ENCODE measurements at places on chromosomes 2 and 18.

GRCh38 chr2:191976436-191976835 is 129.5 kb upstream of the CAVIN2 start:
- DNase-seq: no peak

DNA sequence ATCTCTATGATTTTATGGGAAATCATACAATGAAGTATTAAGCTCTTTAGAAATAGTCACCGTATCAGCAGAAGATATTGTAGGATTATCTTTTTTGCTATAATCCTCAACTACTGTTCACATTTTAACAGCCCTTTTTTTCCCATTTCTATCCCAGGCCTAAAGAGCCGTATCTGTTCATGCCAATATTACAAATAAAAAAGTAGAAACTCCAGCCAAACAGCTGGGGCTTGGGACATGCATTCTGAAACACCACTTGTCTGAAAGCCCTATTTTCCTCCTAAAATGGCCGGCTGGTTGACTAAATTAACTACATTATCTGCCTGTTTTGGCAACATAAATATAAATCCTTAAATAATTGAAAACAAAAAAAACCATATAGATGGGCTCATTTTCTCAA is 477.8 kb downstream of the CDH2 start:
- no peak for DNase-seq

GRCh38 chr18:47996091-47996541 is 65.7 kb upstream of the SMAD2 start:
- no peak for DNase-seq

DNA sequence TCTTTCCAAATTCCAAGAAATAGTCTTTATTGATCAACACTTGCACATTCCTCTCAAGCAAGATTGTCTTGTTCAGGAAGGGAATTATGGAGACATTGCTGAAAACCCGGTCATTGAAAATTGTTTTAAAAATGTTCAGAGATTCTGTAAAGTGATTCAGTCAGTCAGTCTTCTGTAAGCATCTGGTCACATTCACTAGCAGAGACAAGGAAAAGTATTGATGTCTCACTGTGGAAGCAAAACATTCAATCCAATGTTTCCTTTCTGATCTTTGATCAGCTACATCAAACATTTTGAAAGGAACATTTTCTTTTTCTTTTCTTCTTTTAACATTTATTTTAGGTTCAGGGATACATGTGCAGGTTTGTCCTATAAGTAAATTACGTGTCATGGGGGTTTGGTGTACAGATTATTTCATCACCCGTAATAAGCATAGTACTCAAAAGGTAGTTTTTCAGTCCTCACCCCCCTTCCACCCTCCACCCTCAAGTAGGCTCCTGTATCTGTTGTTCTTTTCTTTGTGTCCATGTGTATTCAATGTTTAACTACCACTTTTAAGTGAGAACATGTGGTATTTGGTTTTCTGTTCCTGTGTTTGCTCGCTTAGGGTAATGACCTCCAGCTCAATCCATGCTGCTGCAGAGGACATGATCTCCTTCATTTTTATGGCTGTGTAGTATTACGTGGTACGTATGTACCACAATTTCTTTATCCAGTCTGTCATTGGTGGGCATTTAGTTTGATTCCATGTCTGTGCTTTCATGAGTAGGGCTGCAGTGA is 61.2 kb downstream of the CTNNA2 start:
- DNase-seq: no peak

DNA sequence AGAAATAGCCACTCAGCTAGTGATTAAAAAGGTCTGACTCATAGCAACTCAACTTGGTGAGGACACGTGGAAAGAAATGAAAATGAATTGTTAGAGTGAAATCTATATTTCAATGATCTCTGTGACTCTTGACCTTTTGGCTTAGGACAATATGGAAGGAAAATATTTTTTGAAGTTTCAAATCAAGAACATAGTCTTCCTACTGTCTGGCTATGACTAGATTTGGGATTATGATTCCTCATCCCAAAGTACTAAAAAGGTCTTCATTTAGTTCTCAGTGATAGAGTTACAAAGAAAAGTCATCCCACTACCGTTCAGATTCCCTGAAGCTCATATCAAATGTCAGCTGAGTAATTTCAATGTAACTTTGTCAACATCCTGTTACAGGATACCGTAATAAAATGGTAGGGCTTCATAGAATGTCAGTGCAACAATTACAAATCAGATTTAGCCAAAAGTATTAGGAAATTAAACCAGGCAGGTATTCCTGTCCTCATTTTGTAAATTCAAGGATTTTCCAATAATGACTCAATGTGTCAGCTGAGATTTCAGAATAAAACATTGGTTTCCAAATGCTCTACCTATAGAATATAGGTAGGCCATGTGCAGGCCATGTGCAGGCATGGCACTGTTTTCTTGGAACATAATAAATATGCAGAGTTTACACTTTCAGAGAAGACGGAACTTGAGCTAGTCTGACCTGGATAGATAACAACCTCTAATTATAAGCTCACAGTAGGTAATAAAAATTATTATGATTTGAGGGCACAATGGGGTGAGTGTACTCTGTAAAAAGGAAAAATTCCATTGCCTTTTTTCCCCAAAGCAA is 36.0 kb downstream of the ANKRD29 start:
- DNase-seq: no peak

- DNase-seq: no peak
Observed at GRCh38 chr18:9362869-9363268, 28.3 kb downstream of the TWSG1 start.

DNA sequence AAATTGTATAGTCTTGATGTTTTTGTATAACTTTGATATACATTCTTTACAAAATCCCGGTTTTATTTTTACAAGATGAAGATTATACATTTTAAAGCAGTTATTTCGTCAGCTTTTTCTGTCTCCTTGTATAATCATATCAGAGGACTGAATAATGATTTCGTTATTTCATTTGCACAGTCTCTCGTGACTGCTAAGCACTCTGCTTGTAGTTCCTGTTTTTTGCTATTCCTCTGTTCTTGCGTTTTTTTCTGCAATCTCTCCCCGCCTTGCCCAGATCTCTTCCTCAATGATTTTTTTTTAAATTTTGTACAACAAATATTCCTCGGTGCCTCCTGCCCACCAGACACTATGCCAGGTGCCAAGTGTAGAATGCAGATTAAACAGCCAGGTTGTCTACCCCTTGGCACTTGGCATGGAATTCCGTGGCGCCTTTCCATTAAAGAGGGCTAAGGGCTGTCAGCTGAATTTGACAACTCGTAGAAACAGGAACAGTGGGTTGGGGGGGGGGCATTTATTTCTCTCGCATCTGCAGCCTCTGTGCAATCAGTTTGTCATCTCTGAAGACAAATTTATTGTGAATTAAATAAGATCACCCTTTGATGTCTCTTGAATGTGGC is 69.6 kb downstream of the KLHL29 start:
- no peak for DNase-seq

- no peak for DNase-seq
Observed at GRCh38 chr18:11689669-11690565, 853 bp downstream of the GNAL start.
